ENCODE measurements at places on chromosomes 6 and 20.

DNA sequence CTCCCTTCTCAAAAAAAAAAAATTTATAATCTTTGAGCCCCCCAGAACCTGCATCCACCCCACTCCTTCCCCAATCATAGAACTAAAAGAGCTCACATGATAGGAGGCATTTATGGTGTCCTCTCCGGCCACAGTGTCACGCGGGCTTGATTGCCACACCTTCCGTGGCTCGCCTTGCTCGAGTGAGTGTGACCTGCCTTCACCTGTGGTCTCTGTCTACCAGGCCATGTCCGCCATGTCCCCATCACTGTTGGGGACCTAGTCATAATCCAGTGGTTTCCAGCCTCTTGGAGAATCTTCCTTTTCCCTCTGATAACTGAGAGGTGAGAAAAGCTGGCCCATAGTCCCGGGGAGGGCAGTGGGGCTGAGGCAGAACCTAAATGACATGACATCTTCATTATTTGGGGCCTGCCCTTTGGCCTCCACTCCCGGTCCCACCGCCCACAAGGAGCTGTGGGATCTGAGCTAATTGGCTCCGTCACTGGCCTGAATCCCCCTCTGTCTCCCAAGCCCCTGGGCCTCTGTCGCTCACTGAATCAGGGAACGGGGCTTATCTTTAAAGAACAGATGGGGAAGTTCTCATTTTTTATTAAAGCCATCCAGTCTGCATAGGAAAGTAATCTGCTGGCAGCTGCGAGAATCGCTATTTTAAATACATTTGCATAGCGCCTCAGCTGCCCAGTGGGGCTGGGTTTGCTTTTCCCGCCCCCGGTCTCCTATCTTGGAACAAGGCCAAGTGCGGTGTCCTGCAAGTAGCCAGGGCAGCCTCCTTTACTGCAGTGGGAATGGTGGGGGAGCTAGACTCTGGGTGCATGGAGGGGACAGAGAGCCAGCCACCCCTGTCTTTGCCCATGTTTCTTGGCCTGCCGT is 197.6 kb upstream of the PMEPA1 start:
- no peak for DNase-seq

GRCh38 chr6:137518386-137518983 is 24.3 kb upstream of the OLIG3 start:
- no peak for DNase-seq

DNA sequence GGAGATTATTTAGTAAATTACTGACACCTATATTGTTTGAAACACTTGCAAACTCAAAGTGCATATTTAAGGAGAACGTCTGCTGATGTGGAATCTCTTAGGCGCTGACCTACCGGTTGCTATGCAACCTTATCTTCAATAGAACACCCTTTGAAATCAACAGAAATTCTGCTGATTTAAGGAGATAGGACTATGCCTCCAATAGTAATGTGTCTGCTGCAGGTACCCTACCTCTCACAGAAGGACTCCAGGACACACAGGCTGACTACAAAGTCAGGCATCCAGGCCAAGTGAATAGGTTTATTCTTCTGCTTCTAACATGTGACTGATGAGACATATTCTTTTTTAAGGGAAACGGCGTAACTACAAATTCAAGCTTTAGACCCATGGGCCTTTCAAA is 311.7 kb downstream of the CBLN4 start:
- no peak for DNase-seq

DNA sequence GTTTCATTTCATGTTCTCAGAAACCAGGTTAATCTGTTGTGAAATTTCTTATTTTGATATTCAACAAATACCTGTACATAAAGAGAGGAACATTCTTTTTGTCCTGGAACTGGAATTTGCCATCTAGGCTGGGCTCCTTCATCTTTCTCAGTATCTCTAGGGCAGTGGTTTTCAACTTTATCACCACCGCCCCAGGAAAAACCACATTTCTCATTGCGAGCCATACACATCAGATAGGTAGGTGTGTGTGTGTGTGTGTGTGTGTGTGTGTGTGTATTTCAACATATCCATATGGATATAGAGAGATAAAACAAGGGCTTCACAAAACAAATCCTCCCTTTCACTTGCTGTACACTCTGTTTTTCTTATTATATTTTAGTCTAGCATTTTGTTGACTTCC is 24.1 kb downstream of the BFSP1 start:
- no peak for DNase-seq

DNA sequence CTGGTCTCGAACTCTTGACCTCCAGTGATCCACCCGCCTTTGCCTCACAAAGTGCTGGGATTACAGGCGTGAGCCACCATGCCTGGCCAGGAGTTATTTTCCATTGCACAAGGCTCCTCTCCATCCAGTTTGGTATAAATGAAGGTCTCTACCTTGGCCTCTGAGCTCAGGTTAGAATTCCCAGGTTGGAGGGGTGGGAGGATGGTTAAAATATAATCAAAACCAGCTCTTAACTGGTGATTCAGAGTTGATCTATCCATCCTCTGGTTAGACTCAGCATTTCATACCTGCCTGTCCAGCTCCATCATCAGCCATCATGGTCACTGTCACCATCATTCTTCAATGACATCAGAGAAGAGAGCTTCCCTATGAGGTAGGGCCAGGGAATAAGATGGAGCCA is 2.6 kb upstream of the SLC22A7 start:
- DNase-seq = no peak

DNA sequence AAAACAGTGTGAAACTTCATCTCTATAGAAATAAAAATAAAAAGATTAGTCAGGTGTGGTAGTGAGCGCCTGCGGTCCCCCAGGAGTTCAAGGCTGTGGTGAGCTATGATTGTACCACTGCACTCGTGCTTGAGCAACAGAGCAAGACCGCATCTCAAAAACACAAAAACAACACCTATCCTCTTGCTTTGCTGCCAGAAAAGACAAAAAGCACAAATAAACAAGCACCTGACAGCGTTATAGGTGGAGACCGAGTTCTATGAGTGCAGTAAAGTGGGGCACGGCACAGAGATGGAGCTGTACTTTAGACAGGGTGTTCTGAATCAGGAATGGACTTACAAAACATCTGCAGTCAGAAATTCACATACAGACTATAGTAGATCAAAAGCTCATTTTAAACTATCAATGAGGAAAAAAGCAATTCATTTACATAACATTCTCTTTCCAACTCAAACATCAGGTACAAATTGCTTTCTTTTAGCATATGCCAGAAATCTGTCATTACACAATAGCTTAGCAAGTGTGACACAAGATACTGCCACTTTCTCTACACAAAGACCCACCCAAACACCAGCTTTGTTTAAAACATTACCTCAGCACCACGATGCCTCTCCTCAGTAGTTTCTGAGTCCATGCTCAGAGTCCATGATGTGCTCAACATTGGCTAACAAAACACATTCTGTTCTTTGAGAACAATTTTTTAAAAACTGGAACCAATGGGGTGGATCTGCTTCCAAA is 10.1 kb downstream of the EZR start:
- DNase-seq = no peak

GRCh38 chr6:137362878-137363804 is 131.1 kb downstream of the OLIG3 start:
- no peak for DNase-seq

- no peak for DNase-seq
These were observed 79.5 kb upstream of the TCF21 start for GRCh38 chr6:133809406-133809805.

- no peak for DNase-seq
These were observed 5.3 kb upstream of the GTF2H4 start for GRCh38 chr6:30902709-30903108.

DNA sequence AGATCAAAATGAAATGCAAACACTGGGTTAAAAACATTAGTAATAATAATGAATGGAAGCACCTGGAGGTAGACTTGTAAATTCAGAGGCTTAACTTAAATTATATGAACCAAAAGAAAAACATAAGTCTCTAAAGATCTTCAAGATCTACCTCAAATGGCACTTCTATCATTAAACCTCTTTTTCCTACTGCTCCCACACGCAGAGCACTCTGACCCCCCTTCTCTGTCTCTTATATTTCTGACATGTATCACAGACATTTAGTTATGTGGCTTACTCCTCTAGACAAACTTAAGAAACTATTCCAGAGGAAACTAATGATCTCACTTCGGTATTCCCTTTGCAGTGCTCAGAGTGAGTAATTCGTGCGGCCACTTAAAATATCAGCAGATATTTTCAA is 1.1 kb downstream of the TBC1D32 start:
- no peak for DNase-seq

DNA sequence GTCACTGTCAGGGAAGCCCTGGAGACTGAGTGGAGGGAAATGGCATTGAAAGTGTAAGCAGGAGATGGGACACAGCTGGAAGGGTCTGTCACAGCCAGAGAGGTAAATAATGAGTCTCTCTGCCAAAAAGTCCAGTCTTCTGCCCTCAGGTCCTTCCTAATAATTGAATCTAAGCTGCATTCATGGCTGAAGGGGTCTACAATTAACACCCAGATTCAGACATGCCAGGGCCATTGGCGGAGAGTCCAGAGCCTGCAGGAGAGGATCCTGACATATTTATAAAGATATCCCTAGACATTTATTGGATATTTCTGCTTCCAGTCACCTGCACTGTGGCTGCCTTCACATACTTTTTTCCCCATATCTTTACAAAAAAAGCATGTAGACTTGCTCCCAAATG is 89.0 kb downstream of the LRFN2 start:
- DNase-seq = no peak

- DNase-seq = no peak
These were observed 113.2 kb downstream of the FNDC1 start for GRCh38 chr6:159282421-159282820.

GRCh38 chr20:35981969-35982368 is 13.6 kb downstream of the CNBD2 start:
- no peak for DNase-seq

All from NCI-H446 (cell line).